ENCODE measurements at places on chromosomes 5 and 9. TPM values are rescaled to one million over a fixed set of nuclear protein-coding genes. Genes with fewer than 3 reads are reported as not detected.

DNA sequence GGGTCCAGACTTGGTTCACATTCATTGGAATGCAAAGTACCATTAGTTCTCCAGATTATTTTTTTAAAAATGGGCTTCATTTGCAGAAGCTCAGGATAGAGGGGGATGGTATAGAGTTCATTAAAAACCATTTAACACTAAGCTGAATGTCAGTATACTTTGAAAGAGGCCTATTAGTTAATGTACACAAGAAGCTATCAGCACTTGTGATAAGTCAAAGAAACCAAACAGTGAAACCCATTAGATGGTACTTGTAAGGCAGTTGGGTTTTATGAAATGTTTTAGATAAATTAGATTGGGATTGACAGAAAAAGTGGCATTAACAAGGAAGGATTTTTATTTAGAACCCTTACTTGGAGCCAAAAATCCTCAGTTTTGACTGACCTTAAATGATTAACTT is 229.2 kb upstream of the MPDZ start:
- no peak for DNase-seq

- DNase-seq = no peak
Measured at GRCh38 chr5:111502956-111503355, 9.4 kb downstream of the STARD4 start.

- no peak for DNase-seq
Measured at GRCh38 chr9:126862104-126862761, 1.8 kb downstream of the ZBTB34 start.

DNA sequence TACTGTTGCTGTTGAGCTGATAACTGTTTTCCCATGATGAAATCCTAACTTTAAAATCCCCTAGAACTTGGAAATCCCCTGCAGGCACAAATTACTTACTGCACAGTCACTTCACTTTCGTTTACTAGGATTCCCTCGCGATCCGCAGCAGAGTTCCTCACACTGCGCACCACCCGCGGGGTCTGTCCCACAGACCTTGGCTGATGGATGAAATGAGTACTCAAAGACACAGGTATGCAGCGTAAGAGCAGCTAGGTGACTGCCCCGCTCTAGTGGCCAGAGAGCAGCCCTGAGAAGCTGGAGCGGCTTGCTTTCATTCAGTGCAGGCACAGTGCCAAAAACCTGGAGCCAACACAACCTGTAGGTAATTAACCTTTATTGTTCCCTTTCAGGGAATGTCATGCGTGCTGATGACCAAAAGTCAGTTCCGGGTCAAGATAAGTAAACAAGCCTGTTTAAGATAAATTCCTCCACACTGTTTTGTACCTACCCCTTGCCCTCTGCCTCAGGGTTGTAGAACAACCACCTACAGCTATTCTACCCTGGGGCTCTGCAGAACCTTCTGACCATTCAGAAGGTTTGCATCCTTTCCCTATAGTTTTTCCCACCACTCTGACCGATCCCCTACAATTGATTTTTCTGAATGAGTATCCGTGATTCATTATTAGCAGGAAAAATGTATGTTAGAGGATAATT is 191.2 kb downstream of the CDH9 start:
- DNase-seq = no peak

GRCh38 chr5:14684757-14685156 is 20.2 kb downstream of the OTULIN start:
- no peak for DNase-seq

Gene ANKRD34B
- not detected for total RNA-seq

Gene CARTPT
- not detected for total RNA-seq

Gene SLCO4C1
- 0.08 TPM for total RNA-seq

Gene FGFR4
- 3.5 TPM for total RNA-seq

Measured in right cardiac atrium (tissue), 5 donors.